ENCODE measurements at places on chromosomes 5 and 9.
A peak's percentile ranks its signal among the peaks of the same experiment; 100 is the strongest.

DNA sequence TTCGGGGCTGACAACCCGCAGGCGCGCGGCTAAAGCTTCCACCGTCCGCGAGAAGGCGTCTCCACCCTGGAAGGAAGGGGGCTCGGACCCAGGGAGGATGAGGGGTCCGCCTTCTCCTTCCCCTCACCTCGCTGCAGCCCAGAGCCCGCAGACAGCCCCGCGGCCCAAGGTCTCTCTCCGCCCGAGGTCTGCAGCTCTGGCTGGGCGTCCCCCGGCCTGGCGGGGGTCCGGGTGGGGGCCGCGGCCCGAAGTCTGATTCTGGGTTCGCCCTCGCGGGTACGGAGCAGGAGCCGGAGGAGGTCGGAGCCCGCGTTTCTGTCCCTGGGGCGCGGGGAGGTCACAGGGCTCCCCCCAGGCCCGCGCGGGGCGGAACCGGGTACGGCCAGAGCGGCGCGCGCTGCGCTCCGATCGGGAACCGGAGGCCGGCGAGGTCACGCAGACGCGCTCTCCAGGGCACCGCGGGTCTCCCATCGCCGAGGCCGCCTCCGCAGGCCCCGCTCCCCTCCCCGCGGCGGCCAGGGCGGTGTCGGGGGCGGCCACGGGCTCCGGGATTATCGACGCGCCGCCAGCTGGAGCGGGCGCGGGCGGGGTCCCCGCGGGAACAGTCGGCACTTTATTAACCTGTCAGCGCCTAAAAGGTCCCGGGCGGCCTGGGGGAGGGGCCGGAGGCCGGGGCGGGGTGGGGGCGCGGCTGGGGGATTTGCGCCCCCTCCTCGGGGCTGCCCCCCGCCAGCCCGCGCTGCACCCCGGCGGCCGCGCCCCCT lies 11.6 kb downstream of the LHX3 start:
- DNase-seq = no peak

GRCh38 chr5:82640916-82641315 lies 362.8 kb upstream of the RPS23 start:
- no peak for DNase-seq

DNA sequence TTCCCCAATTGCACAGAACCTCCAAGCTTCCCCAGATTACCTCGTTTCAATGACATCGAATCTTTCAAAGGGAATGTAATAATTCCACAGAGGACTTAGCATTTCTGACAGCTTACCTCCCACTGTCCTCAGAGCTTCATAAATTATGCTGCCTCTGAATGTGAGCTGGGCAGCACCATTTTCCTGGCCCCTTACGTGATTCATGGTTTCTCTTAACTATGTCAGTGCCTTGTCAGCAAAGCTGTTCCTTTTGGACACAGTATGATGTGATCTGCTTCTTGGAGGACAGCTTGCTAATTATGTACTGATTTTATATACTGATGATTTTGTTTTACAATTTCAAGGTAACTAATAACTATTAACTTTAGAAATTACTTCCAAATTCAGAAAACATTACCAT lies 27.7 kb upstream of the SSBP2 start:
- DNase-seq = no peak

GRCh38 chr9:136754059-136754572 lies 3.9 kb downstream of the LCN8 start:
- no peak for DNase-seq

GRCh38 chr9:14236591-14236990 lies 77.3 kb downstream of the NFIB start:
- DNase-seq = no peak

GRCh38 chr5:131280417-131280816 lies 16.6 kb downstream of the CDC42SE2 start:
- DNase-seq = no peak

- peak; percentile 3 for DNase-seq
Observed at GRCh38 chr9:93261281-93261680, 77.3 kb downstream of the WNK2 start.
